ENCODE measurements at places on chromosomes 7 and 10.

DNA sequence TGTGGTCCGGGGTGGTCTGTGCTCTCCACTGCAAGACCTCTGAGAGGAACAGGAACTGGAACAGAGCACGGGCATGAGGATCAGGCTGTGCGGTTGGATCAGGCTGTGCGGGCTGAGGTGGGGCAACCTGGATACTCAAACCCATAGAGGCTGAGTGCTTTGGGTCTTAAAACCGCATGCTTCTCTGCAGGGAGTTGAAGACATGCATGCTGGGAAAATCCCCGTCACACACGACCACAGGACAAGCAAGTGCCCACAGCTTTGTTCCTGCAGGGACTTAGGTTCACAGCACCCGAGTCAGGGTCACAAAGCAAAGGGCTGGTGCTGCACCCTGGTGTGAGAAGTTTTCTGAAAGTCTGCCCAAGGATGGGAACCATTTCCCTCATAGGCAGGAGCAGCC, 221.2 kb downstream of the ZMYND11 start:
- DNase-seq: no peak

DNA sequence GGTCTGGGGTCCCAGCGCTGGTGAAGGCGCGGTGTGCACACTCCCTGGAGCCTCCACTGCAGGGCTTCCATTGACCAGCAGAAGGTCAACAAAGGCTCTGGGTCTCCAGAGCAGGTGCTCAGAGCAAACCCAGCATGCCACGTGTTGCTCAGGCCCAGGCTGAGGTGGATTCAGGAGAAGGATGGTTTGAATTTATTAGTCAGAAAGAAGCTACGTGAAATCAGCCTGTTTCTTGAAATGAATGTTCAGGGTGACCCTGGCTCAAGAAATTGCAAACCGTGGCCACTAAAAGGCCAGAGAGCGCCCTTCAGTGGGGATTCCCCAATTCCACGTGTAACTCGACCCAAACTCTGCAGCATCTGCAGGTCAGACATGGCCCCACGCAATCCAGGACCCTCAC, 82.7 kb upstream of the PFKP start:
- DNase-seq: no peak

DNA sequence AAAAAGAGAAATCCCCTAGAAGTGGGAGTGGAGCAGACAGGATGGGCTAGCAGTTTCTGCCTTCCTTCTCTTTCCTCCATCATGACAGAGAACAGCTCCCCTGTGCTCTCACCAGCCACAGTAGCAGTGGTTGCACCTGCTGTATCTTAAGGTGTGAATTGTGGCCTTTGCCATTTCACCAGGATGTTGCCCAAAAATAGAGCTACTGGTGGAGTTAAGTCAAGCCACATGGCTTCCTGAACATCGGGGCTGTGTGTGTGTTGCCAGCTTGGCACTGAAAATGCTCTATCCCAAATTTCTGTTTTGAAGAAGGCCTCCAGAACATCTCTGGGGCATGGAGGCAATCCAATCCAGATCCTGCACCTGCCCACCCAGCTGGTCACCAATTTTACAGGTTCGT, 348.7 kb downstream of the EXOC4 start:
- no peak for DNase-seq

GRCh38 chr7:121069346-121070100, 81.0 kb downstream of the CPED1 start:
- no peak for DNase-seq

GRCh38 chr7:123622660-123623386, 21.2 kb downstream of the ASB15 start:
- no peak for DNase-seq

- no peak for DNase-seq
These were observed 200.4 kb downstream of the TAX1BP1 start for GRCh38 chr7:27940341-27940740.

DNA sequence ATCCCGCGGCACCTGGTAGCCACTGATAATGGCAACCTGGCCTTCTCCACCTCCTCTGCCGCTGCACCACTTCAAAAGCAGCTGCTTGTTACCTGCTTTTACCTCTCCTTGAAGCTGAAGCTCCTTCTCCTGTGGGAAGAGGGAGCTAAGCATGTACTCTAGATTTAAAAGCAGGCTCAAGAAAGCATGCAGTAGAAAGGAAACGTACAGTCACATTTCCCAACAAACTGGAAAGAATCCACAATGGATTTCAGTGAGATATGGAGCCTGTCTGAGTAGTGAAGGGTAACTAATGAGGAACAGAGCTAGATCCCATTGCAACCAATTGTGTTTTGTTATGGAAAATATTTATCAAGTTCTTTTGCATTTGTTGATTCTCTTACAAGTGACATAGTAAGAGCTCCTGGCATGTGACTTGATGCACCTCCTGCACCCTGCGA, 457.4 kb upstream of the GALNT17 start:
- DNase-seq: no peak

DNA sequence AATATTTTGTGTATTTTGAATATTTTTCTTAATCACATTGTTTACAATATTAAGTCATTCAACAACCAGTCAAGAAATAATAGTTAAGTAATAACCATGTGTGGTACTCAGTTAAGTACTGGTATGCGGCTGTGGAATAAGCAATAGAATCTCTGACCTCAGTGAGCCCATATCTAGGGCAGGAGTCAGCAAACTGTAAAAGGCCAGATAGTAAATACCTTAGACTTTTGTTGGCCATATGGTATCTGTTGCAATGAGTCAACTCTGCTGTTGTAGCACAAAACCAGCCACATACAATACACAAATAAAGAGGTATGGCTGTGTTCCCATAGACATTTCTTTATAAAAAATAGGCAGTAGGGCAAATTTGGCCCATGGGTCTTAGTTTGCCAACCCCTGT, 311.6 kb upstream of the SEMA3A start:
- no peak for DNase-seq

DNA sequence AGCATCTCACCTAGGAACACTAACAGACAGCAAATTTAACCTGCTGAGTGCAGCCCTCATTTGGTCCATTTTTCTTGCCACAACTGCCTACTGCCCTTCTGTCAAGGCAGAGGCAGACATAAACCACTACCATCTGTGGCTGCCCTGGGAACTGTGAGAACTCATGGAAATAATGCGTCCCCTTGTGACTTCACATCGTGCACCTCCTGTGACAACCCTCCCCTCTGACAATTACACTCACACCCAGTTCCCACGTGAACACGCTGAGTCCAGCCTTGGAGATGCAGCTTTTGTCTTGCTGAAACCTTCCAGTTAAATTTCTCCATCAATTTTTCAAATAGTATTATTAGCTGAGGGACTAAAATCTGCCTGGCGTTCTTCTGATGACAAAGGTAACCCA, 193.1 kb upstream of the KLF14 start:
- DNase-seq: no peak

DNA sequence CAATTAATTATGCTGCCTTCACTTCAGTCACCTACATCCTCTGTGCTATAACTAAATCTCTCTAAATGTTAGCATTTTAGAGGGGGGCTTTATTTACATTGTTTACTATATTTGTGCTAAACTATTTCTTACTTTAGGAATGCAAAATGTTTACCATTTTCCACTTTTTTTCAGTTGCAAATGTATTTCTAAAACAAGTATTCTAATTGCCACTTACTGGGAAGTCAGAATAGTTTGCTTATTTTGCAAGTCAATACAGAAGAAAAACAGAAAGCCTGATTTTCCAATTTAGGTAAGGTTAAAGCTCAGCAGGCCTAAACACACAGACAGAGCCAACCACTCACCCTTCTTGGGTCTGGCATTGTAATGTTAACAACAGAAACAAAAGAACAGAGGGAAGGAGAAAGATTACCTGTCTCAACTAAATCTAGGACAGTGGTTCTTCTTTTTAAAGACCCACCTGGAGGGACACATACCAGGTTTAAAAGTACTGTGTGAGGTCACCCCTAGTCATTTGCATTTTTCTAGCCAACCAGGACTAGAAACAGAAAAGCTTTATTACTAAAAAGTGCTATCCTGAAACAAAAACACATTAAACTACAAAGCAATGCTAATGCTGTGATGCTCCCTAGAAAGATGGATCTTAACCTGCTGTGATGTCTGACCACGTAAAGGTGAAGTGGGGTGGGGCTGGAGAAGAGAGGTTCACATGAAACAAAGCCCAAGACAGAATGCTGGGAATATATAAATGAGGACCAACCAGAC, 178.2 kb downstream of the SLC25A13 start:
- no peak for DNase-seq

DNA sequence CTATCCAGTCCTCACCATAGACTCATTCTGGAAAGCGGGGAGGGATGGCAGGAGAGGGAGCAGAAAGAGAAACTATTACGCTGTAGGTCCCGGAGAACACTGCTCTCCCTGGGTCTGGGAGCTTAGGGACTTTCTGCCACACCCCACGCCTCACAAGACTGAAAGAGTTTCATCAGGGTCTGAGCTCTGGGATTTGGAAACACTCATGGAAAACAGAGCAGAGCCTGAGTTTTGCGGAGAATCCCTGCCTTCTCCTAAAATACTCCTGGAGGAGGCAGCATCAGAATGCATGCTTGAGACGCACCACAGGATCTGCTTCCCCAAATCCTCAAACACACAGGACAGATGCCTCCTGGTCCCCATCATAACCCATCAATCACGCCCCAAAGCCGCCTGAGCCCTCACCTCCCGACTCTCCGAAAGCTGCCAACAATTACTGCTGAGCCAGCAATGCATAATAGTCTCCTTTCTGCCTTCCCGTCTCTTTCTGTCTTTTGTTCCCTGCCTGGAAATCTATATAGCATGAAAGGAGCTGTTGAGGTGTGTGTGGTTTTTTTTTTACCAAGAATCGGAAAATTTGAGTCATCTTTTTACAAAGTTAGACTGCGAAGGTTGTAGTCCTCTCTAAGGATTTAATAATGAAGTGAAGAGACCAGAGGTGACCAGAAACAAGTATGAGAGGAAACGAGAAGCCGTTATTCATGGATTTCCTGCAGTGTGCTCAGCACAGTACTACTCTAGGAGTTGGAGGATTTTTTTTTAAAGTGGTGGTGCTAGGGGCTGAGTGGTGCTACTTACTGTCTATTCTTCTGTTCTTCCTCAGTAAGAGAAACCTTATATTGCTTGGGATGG, 37.7 kb downstream of the ASB13 start:
- no peak for DNase-seq

DNA sequence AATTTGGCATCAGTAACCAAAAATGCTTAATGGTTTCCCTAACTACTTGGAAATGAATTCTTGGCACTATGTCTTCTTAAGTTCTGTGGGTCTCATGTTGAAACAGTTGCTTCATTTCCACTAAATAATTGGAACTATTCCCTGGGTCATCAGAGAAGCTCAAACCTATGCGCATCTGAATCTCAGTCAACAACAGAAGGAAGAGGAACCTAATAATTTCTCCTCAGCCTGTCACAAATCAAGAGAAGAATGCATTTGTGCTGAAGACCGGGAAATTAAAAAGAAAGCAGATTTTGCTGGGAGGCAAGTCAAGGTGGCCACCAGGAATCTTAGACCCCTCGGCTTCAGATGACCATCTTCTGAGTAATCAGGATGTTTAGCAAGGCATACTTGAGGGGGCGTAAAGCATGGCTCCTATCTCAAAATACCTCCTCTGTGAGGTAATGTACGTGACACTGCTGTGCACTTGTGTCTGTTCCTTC, 41.4 kb downstream of the TOMM7 start:
- no peak for DNase-seq

DNA sequence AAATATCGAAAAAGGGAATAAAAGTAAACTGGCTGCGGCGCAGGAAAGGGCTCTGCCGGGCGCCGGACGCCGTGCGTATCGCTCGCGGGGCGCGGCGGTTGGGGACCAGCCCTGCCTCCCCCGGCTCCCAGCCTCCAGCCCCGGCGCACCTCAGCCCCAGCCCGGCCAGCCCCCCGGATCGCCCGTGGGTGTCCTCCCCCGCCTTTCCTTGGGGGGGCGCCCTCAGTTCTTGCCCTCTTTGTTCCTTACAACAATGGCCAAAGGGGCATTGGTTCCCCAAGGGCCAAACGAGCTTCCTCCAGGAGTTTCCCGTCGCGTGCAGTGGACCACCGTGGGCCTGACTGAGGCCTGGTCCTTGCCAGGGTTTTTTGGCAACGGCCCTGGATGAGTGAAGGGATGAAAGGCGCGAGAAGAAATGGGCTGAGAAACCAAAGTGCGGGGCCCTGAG, 1.2 kb downstream of the MACROH2A2 start:
- no peak for DNase-seq

DNA sequence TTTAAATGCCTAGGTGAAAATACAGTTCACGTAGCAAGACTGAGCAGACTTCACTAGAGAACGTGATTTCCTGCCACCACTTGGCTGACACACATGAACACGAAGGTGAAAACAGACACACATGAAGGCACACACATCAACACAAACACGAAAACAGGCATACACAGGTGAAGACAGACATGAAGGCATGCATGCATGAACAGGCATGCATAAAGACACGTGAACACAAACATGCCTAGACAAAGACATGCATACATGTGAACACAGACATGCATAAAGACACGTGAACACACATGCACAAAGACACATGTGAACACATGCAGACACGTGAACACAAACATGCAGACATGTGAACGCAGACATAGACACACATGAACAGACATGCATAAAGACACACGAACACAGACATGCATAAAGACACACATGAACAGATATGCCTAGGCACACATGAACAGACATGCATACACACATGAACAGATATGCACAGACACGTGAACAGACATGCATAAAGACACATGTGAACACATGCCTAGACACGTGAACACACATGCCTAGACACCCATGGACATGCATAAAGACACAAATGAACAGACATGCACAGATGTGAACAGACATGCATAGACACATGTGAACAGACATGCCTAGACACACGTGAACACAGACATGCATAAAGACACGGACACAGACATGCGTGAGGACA, 243.1 kb downstream of the ZMYND11 start:
- DNase-seq: no peak

DNA sequence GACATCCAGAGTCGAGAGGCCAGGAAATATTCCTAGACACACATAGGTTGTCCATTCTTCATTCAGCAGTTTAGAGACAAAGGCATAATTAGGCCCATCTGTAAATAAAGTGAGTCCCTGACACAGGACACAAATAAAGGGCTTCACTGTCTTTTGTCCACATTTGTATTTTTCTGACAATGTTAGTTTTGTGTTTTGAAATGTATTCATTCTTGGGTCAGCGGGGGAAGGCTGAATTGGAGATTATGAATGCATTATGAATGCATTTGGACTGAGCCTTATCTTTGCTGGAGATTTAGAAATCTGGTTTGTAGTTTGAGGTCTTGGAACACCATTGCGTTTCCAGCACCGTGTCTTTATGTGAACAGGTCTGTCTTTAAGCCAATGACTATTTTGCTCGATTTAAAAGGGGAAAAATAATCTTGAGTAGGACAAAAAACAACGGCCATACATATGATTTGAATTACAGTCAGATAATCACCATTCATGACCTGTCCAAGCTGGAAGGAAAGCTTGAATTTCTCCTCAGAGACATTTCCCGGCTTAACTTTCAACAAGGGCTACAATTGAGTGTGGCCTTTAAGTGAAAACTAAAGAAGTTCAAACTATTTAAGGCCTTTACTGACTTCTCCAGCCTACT, 334.8 kb downstream of the WDR11 start:
- DNase-seq: no peak

DNA sequence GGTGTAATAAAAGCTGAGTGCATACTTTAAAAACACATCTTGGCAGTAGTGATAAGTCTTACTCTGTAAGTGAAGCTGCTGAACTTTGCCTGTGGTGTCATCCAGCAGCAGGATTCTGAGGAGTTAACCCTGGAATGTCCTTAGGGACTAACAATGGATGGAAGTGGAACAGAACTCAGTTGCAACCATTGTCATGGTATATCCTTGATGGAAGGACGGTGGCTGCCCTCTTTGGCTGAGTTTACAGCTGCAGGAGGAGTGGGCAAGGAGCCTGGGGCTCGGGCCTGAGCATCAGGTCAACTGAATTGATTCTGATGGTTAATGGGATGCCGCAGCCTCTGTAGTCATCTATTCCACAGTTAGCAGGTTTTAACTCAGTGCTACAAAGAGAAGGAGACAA, 56.2 kb downstream of the MRC1 start:
- no peak for DNase-seq
